ENCODE measurements at places on chromosomes 13 and 19. TPM values are rescaled to one million over a fixed set of nuclear protein-coding genes. Genes with fewer than 3 reads are reported as not detected.

The PGLYRP2 gene
- 0.13 TPM for total RNA-seq

- no peak overlapping the region for H3K27ac ChIP-seq
- peaks cover 18% of the 10 kb centered on the region for H3K4me1 ChIP-seq
- H3K27me3 ChIP-seq = no peaks in the 10 kb centered on the region
- no peak overlapping the region for H3K4me3 ChIP-seq
These were observed 3.4 kb downstream of the NUDT15 start for GRCh38 chr13:48040896-48041295.

- H3K4me3 ChIP-seq = peak overlapping the region; percentile 21
- peak; percentile 33 for DNase-seq
- no peaks in the 10 kb centered on the region for H3K27me3 ChIP-seq
These were observed 3.6 kb upstream of the CD37 start for GRCh38 chr19:49331616-49332055.

- no peak for DNase-seq
- H3K36me3 ChIP-seq = peaks cover 89% of the 10 kb centered on the region
- no peak overlapping the region for H3K27ac ChIP-seq
These were observed 13.4 kb downstream of the CAPS start for GRCh38 chr19:5927441-5927821.

- DNase-seq = no peak
- H3K4me1 ChIP-seq = peaks cover 19% of the 10 kb centered on the region
- no peaks in the 10 kb centered on the region for H3K27me3 ChIP-seq
- H3K27ac ChIP-seq = no peak overlapping the region
- no peaks in the 10 kb centered on the region for H3K36me3 ChIP-seq
- H3K4me3 ChIP-seq = no peak overlapping the region
These were observed 74.2 kb upstream of the RFC3 start for GRCh38 chr13:33743438-33744368.

- no peak for DNase-seq
- no peak overlapping the region for H3K27ac ChIP-seq
- no peak overlapping the region for H3K4me3 ChIP-seq
These were observed 52.0 kb upstream of the C13orf46 start for GRCh38 chr13:114025714-114026431.

DNA sequence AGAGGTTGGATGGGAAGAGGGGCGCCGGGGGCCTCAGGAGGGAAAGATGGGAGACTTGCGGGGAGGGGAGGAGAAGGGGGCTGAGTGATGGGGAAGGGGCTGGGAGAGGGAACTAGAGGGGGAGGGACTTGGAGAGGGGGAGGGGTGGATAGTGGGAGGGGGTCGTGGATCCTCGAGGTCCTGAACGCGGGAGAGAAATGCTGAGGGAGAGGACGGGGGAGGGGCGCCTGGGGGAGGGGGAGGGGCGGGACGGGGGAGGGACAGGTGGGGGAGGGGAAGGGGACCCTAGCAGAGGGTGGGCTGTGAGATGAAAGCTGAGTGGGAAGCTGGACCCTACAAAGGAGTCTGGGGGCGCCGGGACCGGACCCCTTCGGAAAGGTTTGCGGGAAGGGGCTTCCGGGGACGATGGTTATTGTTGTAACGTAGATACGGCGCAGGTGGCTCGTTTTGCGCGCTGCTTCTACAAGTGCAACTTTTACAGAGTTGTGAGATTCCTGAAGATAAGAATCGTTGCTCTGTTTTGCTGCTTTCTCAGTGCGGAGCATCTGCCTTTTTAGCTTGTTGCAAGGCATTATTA, 418 bp downstream of the ZNF444 start:
- peak overlapping the region; percentile 18 for H3K27ac ChIP-seq
- H3K27me3 ChIP-seq = no peaks in the 10 kb centered on the region
- peaks cover 18% of the 10 kb centered on the region for H3K4me1 ChIP-seq
- peak overlapping the region; percentile 71 for H3K4me3 ChIP-seq
- H3K36me3 ChIP-seq = no peaks in the 10 kb centered on the region

The LRP3 gene
- 0.24 TPM for total RNA-seq

DNA sequence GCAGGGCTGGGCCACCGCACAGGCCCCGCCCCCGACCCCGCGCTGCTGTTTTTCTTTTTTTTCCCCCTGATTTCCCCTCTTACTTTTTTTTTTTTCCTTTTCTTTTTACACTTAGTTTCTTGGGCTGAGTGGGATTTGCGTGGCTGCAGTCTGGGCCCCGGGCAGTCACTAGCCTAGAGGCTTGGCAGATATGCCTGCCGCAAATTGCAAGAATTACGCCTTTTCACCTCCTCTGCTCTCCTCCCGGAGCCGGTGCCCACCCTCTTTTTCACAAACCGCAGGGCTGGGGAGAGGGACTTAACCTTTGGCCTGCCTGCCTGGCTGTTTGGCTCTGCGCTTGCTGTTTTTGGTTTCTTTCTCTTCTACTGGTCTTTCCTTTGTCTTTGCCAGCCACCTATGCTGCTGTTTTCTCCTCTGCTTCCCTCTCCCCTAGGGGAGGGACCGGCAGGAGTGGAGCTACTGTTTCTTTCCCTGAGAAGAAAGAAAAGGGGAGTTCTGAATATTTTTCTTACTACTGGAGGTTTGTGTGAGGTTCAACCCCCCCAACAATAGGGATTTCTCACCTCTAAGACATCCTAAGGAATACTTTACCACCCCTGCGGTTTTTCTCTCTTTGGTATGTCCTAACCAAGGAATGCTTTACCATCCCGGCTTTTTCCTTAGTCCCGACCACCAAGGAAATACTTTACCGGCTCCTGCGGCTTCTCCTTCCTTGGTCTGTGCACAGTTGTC, 11.0 kb downstream of the ZNF552 start:
- DNase-seq = no peak
- peak overlapping the region; percentile 19 for H3K4me3 ChIP-seq
- H3K4me1 ChIP-seq = no peaks in the 10 kb centered on the region
- H3K27ac ChIP-seq = no peak overlapping the region

The RGL3 gene
- not detected for total RNA-seq

The CCNE1 gene
- total RNA-seq = 33.9 TPM

The C1QTNF9B gene
- total RNA-seq = not detected
